ENCODE measurements at places on chromosomes 12 and 14.
A peak's percentile ranks its signal among the peaks of the same experiment; 100 is the strongest.

DNA sequence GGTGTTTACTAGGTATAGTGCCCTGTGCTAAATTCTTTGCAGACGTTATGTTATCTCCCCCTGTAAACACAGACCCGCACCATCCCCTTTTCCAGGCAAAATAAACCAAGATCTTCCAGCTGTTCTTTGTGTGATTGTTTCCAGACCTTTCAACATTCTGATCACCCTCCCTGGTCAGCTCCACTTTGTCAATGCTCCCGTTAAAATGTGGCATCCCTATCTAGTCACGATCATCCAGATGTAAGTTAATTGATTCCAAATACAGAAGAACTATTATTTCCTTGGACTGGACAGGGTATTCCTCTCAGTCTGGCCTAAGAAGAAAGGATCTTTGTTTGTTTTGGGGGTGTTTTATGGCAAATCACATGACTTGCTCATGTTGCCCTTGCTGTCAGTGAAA, 127.6 kb upstream of the ARID2 start:
- DNase-seq, result no peak

- DNase-seq, result no peak
Measured at GRCh38 chr12:32482226-32482625, 82.9 kb downstream of the FGD4 start.

DNA sequence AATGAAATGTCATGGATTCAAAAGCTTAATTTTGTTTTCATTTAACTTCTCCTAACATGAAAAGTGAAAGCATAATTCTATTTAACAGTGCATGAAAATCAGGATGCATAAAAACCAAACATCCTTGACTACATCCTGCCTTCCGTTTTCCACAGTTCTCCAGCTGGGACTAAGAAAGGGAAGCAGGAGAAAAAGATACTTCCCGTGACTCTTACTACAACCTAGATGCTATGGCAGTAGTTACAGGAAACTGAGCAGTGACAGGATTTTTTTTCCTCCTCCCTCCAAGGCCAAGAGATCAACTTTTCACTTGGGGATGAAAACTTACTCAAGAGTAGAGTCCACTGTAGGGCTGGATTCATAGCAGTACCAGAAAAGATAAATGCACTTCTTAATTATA, 2.6 kb downstream of the EXOC5 start:
- no peak for DNase-seq

- DNase-seq, result peak; percentile 21
Measured at GRCh38 chr14:49766839-49767238, 1.1 kb upstream of the KLHDC2 start.

- DNase-seq, result peak; percentile 97
Measured at GRCh38 chr14:69726761-69727511, 40.0 kb upstream of the SRSF5 start.

DNA sequence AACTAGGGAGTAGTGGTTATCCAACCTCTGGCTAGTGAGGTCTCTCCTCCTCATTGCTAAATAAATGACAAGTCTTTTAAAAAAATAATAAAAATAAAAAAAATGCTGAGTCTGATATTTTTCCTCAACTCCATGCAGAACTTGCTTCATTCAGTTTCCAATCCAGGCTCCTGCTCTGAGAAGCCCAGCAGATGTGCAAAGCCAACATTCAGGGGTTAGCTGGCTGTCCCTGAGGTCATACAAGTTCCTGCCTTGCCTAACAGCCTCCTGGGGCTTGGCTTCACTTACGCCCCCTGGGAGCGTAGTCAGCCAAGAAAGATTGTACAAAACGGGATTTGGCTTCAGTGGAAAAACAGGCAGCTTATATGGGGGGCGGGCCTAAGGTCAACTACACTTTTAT, 23.3 kb downstream of the RTRAF start:
- no peak for DNase-seq

- DNase-seq, result no peak
Measured at GRCh38 chr14:102525219-102525928, 15.8 kb upstream of the ANKRD9 start.

- no peak for DNase-seq
Measured at GRCh38 chr14:63764103-63764502, 36.2 kb upstream of the SGPP1 start.

- no peak for DNase-seq
Measured at GRCh38 chr14:36824854-36825253, 163.2 kb downstream of the PAX9 start.
